ENCODE measurements at places on chromosomes 6 and 20.

- no peak for DNase-seq
These were observed 230.3 kb downstream of the SMOC2 start for GRCh38 chr6:168671028-168671862.

DNA sequence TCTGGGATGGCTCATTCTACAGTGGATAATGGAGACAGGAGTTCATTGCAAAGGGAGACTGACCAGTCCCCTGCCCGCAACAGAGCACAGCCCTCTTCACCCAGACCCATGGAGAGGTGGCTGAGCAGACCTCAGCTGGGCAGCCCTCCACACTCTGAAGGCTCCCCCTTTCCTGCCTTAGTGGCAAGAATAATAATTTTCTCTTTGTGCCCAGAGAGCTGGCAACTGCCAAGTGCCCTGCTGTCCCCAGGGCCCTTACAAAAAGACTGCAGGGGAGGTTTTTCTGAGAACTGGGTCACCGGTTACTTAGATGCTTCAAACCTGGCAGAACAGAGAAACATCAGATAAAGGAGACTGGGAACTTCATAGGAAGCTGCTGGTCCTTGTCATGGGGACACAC lies 35.4 kb upstream of the ZNFX1 start:
- no peak for DNase-seq

- DNase-seq, result no peak
These were observed 19.5 kb upstream of the IER3 start for GRCh38 chr6:30763618-30764489.

DNA sequence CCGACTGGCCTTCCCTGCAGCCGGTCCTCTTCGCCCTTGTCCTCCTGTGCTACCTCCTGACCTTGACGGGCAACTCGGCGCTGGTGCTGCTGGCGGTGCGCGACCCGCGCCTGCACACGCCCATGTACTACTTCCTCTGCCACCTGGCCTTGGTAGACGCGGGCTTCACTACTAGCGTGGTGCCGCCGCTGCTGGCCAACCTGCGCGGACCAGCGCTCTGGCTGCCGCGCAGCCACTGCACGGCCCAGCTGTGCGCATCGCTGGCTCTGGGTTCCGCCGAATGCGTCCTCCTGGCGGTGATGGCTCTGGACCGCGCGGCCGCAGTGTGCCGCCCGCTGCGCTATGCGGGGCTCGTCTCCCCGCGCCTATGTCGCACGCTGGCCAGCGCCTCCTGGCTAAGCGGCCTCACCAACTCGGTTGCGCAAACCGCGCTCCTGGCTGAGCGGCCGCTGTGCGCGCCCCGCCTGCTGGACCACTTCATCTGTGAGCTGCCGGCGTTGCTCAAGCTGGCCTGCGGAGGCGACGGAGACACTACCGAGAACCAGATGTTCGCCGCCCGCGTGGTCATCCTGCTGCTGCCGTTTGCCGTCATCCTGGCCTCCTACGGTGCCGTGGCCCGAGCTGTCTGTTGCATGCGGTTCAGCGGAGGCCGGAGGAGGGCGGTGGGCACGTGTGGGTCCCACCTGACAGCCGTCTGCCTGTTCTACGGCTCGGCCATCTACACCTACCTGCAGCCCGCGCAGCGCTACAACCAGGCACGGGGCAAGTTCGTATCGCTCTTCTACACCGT lies 6.1 kb downstream of the UBD start:
- peak; percentile 68 for DNase-seq

- DNase-seq, result peak; percentile 93
These were observed 20.1 kb downstream of the COL21A1 start for GRCh38 chr6:56227071-56227879.

DNA sequence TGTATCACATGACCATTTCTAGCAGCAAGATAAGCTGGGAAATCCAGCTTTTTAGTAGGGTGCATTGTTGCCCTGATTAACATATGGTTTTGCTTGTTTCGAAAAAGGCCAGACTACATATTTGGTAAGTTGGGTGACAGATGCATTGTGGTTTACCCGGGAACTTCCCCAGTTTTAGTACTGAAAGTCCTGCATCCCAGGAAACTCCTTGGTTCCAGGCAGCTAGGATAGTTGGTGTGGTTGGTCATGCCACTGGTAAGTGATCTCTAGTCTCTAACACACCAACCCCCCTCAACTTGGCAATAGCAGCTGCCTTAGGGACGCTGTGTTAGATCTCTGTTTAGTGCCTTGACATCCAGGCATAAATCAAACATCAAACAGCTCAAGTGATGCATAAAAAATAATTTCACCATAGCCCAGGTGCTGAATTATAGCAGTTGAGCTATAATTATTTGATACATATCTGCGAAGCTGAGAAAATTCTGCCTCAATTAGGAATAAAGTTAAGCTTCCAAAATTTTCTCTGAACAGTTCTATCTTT lies 216.5 kb downstream of the TFAP2C start:
- no peak for DNase-seq

GRCh38 chr6:143607974-143608373 lies 69.8 kb upstream of the PHACTR2 start:
- DNase-seq, result no peak

DNA sequence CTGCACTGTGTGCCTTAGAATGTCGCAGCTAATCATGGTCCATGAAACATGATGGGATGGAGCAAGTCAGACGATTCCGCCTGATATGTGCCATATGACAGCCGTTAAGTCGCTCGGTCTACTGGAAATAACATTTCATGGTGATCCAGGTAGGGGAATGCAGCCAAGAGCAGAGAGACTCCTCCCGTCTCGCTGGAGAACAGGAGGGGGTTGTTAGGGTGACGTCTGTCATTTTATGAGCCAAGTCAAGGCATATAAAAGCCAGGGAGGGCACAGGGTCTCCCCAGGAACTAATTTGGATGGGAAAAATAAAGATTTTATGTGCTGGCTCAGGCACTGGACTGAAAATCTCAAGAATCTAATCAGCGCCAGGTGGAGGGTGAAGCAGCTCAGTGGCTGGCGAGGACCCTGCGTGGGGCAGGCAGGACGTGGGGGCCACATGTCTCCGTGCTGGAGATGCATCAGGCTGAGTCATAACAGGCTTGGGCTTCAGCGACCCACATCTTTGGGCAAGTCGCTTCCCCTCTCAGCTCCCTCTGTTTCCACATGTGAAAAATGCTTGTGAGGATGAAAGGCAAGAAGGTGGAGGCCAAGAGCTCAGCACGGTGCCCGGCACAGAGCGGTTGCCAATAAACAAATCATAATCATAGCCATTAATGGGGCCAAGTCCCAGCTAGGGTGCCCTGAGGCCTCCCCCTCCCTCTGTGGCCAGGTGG lies 234.6 kb downstream of the ANKRD60 start:
- DNase-seq, result peak; percentile 26

- DNase-seq, result peak; percentile 51
These were observed at the start of gene PCSK2 for GRCh38 chr20:17226410-17227218. TSS of gene PCSK2 (plus strand) at chr20:17227040. CDS start at chr20:17227306, 266 bp downstream.

DNA sequence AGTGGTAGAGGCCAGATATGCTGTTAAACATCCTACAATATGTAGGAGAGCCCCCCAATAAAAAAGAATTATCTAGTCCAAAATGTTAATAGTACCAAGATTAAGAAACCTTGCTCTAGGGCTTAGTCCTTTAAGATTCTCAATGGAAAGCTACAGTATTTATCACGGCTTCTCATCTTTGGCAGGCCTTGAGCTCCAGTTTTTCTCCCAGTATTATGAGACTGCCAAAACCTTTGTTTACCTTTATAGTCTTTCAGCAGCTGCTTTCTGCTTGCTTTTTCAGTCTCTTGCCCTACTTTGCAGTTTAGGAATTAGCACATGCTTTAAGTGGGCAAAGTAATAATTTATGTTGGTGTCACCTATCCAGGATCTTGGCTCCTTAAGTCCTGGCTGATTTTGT lies 59.7 kb downstream of the NHLRC1 start:
- DNase-seq, result no peak

DNA sequence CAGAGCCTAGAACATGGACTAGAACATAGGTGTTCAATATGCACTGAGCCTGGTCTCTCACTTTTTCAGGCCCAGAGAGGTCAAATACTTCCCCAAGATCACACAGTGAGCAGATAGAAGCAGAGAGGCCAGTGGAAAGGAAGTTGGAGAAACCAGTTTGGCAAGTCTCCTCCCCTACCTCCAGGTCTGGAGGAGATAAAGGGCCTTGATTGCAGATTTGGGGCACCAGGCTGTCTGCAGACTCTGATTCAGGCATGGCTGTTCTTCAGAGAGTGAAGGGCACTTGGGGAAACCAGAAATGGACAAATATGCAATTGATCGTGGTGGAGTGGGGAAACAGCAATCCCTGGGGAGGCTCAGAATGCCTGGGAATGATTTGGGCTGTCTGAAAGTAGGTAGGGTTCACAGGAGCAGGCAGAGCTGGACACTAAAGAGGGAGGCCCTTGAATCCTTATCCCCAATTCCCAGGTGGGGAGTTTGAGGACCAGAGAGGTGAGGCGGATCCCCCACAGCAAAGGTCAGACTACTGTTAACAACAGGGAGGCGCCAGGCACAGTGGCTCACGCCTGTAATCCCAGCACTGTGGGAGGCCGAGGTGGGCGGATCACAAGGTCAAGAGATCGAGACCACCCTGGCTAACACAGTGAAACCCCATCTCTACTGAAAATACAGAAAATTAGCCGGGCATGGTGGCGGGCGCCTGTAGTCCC lies 2.3 kb downstream of the PEDS1 start:
- DNase-seq, result peak; percentile 69

- DNase-seq, result no peak
These were observed 45.0 kb downstream of the LYRM4 start for GRCh38 chr6:5215799-5216198.

DNA sequence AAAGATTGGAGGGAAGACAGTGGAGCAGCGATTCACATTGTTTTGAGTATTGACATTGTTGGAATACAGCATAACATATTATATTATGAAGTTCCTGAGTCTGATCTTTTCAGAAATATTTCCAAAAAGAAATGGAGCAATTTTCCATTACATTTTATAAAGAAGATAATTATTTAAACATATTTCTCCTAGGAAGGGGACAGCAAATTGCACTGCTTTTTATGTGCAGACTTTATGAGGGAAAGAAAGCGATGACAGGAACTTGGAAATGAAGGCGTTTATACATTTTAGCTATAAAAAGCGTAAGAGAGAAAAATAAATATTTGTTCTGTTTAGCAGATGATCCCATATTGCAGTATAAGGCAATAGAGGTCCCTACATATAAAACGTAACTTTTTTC lies 117.0 kb upstream of the EDN1 start:
- DNase-seq, result no peak

GRCh38 chr6:133806382-133807140 lies 82.4 kb upstream of the TCF21 start:
- DNase-seq, result no peak

- no peak for DNase-seq
These were observed 8.8 kb upstream of the TRIM31 start for GRCh38 chr6:30121446-30122366.

DNA sequence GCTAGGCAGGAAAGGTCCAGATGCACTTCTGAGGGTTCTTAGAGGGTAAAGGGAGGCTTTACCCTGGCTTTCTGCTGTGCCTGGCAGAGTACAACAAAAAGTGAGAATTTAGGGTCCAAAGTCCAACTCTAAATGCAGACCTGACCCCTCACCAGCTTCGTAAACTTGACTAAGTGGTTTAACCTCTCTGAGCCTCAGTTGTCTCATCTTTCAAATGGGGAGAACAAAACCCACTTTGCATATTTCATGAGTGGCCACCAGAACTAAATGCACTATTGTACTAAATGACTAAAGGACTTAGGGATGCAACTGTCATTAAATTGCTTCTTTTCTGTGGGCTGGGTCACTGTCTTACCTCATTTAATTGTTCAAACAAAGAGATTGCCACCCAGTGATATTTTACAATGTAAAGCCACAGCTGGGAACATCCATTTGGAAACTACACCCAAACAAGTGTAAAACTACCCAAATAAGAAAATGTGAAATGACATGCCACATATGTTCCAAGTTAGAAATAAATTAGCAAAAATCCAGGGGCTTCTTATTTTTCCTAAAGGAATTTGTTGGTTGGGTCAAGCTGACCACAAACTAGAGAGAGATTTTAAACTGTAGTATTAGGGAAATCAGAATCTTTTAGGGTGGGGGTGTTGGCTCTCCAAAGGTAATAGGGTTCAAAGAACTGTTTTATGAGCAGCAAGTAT lies 48.3 kb upstream of the RIN2 start:
- DNase-seq, result no peak

DNA sequence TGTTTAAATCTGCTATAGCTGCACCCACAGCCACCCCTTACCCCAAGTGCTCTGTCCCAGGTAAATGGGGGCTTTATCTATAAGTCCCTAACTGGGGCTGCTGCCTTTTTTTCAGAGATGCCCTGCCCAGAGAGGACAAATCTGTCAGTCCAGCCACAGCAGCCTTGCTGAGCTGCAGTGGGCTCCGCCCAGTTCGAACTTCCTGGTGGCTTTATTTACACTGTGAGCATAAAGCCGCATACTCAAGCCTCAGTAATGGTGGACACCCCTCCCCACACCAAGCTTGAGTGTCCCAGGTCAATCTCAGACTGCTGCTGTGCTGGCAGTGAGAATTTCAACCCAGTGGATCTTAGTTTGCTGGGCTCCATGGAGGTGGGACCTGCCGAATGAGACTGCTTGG lies 505.2 kb downstream of the CBLN4 start:
- DNase-seq, result no peak

- no peak for DNase-seq
These were observed 60.7 kb downstream of the VAPB start for GRCh38 chr20:58449681-58450221.

DNA sequence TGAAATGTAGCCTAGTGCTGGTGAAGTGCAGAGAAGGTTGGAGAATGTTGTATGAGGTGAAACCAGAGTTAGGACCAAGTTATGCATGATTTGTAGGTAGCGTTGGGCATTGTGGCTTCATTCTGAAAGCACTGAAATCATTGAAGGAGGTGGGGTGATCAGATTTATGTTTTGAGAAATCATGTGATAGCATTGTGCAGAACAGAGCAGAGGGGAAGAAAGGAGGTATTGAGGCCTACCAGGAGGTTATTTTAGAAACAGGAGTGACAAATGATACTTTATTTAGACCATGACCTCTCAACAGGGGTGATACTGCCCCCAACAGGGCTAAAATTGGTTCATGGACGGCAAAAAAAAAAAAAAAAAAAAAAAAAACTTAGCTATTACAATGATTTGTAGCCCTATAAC lies 15.6 kb upstream of the HMGN3 start:
- DNase-seq, result no peak

- DNase-seq, result no peak
These were observed 395.0 kb upstream of the RUNX2 start for GRCh38 chr6:44933108-44933507.

- DNase-seq, result peak; percentile 100
These were observed 72.4 kb upstream of the BACH2 start for GRCh38 chr6:90369024-90369519.

- no peak for DNase-seq
These were observed 2.6 kb upstream of the TBX18 start for GRCh38 chr6:84766799-84767525.
